HepG2 (cell line): ENCODE measurements at places on chromosomes 6 and 20. TPM values are rescaled to one million over a fixed set of nuclear protein-coding genes. Genes with fewer than 3 reads are reported as not detected.

- H3K4me1 ChIP-seq: peaks cover 36% of the 10 kb centered on the region
- H3K27me3 ChIP-seq: no peaks in the 10 kb centered on the region
- H3K4me3 ChIP-seq: no peak overlapping the region
- H3K27ac ChIP-seq: no peak overlapping the region
- peaks cover 2% of the 10 kb centered on the region; the same call in 1 of the 2 replicates for H3K36me3 ChIP-seq
- DNase-seq: no peak
Measured at GRCh38 chr6:15358579-15359327, 112.9 kb downstream of the JARID2 start.

TTBK1 gene
- 0.10 and 0.33 TPM in 2 replicates for total RNA-seq

MRPS18A gene
- 89.1 and 100 TPM in 2 replicates for total RNA-seq

GRCh38 chr20:2507875-2508630, 662 bp downstream of the ZNF343 start:
- H3K4me3 ChIP-seq: peak overlapping the region; percentile 88
- no peaks in the 10 kb centered on the region for H3K36me3 ChIP-seq
- peaks cover 25% of the 10 kb centered on the region for H3K4me1 ChIP-seq
- DNase-seq: peak; percentile 24
- H3K27me3 ChIP-seq: no peaks in the 10 kb centered on the region; the same call in 2 of the 3 replicates
- H3K27ac ChIP-seq: peak overlapping the region; percentile 79

KIF25 gene
- total RNA-seq: not detected in 2 replicates

DNA sequence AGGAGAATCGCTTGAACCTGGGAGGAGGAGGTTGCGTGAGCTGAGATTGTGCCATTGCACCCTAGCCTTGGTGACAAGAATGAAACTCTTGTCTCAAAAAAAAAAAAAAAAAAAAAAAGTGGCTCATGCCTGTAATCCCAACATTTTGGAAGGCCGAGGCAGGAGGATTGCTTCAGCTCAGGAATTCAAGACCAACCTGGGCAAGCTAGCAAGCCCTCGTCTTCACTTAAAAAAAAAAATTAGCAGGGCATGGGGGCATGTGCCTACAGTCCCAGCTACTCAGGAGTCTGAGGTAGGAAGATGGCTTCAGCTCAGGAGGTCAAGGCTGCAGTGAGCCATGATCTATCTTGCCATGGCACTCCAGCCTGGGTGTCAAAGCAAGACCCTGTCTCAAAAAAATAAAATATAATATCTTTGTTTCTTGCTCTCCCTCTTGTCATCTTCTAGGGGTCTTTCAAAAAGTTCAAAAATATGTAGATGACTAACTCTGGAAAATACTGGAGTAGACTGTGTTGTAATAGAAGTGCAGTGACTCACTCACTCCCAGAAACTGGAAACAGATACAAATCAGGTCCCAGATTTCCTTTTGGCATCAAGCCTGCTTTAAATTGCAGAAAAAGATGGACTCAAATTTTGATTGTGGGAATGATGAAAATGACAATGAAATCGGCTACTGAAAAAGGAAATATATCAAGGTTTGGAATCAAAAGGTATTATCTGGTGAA, 2.8 kb upstream of the GINM1 start:
- no peaks in the 10 kb centered on the region for H3K27me3 ChIP-seq
- H3K27ac ChIP-seq: no peak overlapping the region
- H3K36me3 ChIP-seq: no peaks in the 10 kb centered on the region
- DNase-seq: no peak
- peaks cover 35% of the 10 kb centered on the region for H3K4me1 ChIP-seq

LY6G5B gene
- 0.73 and 7.8 TPM in 2 replicates for total RNA-seq
